ENCODE measurements at places on chromosomes 5 and 9.

GRCh38 chr5:110496276-110496675 is 230.2 kb downstream of the TMEM232 start:
- no peak for ATAC-seq

GRCh38 chr5:142149363-142149762 is 40.8 kb downstream of the NDFIP1 start:
- ATAC-seq = no peak

DNA sequence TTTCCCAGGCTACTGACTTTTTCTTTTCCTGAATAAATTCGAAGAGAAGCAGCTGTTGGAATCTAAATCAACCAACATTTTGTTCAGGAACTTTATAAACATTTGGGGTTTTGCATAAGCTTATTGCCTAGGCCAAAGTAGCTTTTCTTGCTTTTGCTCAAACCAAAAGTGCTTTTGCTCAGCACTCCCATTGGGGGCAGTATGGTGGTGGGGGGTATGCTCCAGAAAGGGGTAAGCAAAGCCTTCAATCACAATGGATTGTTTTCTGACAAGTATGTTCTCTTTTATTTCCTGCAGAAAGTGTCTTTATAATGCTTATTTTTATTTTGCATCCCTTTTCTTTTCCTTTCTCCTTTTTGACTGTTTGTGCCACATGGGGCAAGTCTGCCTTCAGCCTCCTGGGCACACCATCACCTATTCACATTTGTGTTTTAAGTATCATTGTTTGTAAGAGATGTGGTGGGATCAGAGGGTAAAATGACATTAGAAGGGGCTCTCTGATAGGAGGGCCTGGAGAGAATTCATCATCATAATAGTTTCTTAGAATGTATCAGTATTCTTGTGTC is 86.0 kb downstream of the PRDM6 start:
- no peak for ATAC-seq

GRCh38 chr5:150209099-150209635 is 19.3 kb downstream of the SLC6A7 start:
- ATAC-seq = no peak

DNA sequence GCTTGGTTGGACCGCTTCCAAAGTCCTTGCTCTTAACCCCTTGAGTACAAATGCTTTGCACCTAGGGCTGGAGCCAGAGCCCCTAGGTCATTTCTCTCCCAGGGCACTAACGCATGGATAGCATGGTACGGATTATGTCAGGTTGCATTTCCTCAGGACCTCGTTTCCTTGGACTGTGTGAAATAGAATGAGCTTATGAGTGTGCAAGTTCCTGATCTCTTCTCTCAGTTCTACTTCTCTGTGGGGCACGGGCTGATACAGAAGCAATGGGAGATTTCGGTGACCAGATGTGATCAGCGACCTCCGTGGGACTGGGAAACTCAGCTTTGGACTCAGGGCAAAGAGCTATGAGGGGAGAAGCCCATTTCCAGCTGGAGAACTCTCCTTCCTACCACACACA is 14.2 kb downstream of the SPARC start:
- ATAC-seq = no peak

Measured in SK-N-SH treated with all-trans-retinoic acid at 6 μM for 48 hours (cell line).